Central memory CD8-positive, alpha-beta T cell (primary cell): ENCODE measurements at places on chromosomes 12 and 14.

DNA sequence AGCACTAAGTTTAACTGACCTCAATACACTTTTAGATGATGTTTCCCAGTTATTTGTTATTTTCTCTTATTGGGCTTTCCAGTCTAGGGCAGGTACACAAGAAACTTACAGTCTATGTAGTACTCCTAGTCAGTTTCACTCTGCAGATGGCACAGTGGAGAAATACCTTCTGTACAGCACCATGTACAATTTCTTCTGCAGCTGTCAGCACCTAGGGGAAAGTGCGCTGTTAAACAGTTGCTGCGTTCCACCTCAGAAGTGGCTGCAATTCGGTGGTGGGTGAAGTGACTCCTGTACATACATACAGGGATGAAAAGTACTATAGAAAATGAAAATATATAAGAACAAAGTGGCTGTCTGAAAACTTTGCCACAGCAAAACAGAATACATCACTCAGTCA lies 48.3 kb downstream of the NOVA1 start:
- DNase-seq, result no peak

DNA sequence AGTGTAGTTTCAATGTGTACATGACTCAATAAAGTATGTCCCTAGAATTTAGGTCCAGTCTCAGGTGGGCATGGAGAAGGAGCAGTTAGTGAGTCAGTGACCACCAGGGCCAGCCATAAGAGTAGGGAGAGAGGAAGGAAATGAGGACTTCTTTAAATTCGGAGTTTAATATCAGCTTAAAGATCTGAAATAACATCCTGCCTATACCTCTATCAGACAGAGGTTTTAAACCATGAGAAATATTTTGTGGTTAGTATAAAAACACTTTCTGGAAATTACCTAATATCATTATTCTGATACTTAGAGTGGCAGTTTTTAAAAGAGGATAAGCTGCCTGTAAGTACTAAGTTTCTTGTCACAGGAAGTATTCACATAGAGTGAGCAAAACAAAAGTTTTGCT lies 61.7 kb upstream of the ST8SIA1 start:
- DNase-seq, result no peak

DNA sequence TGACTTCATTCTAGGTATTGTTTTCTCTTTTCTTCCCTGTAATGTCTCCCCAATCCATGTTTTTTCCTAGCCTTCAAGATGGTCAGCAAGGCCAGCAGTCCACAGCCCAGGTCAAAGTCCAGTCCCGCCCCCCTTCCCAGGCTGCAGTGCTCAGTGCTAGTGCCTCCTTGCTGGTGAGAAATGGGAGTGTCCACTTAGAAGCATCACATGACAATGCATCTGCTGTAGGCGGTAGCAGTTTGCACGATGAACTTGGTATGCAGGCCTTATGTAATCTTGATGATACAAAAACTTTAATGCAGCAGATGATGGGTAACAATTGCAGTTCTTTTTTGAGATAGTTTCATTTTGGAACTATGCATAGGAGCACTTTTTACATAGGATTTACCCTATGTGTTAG lies 88.4 kb downstream of the PCNX1 start:
- DNase-seq, result no peak

DNA sequence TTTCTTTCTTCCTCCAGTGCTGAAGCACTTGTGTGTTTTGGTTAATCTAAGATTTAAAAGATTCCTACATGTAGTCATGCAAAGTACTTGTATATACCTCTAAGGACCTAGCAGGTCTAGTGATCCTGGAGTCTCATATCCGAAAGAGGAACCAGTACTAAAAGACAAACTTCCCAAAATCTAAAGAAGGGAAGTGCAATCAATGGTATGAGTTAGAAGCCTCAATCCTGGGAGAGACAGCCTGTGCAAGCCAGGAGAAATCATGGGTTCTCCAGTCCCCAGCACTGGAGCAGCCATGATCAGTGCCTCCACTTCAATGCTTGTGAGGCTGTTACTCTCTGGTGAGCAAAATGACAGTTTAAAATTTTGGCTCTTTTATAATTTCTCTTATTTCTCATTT lies 277.4 kb downstream of the DAD1 start:
- no peak for DNase-seq

GRCh38 chr14:103125098-103126070 lies 2.1 kb downstream of the TNFAIP2 start:
- DNase-seq, result no peak

- no peak for DNase-seq
Measured at GRCh38 chr12:53975064-53975471, 314 bp upstream of the HOTAIR start.

GRCh38 chr12:76669981-76670380 lies 93.9 kb upstream of the ZDHHC17 start:
- DNase-seq, result no peak

DNA sequence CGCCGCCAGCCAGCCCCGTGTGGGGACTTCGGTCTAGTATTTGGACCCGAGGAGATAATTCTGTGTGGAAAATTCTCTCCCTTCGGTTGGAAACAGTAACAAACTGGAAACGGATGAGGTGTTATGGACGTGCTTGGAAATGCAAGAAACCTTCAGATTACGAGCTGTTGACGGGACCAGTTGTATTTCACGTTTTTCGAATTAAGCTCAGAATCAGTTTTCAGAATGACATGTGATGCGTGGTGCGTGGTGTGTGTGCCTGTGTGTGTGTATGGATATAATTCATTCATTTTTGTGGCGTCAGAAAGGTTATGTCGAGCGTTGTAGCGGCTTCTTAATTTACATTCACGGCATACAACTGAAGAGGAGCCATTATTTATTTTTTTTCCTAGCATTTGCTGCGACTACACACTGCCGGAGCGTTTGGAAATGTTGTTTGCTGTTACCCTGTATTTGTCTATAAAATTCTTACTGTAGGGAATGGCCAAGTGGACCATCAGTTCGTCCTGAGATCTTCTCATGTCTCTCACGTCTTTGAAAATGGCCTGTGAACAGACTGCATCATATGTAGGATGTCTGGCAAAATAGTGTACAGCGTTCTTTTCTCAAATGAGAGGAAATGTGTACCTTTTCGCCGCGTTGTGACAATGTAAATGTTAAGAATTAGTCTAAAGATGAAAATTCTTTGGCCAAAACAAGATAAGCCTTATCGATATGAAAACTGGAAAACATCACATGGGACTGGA lies 1.3 kb downstream of the TRAF3 start:
- DNase-seq, result no peak

DNA sequence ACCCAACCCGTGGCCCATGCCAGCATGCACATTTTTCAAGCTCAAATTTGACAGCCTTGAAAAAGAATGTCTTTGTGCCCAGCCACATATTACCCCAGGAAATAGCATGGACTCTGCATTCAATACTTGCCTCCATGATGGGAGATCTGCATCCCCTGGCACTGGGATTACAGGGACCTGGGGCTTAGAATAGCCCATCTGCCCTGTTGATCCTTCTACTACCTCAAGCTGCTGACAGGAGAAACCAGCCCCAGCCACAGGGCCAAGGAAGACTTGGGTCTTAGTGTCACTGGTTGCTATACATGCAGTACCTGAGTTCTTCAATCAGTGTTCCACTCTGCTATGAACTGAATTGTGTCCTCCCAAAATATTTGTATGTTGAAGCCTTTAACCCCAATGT lies 85.3 kb downstream of the LRRC74A start:
- no peak for DNase-seq

DNA sequence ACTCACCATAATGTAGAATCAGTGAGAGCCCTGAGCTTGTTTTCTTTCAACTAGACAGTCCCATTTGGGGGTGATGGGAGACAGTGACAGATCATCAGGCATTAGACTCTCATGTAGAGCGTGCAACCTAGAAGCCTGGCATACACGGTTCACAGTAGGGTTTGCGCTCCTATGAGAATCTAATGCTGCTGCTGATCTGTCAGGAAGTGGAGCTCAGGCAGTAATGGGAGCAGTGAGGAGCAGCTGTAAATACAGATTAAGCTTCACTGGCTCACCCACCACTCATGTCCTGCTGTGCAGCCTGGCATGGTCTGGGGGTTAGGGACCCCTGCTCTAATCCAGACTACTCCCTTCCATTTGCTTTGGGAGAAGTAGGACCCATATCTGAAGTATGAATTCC lies 55.6 kb downstream of the FNTB start:
- no peak for DNase-seq

- DNase-seq, result no peak
Measured at GRCh38 chr12:53777936-53778644, 26.3 kb upstream of the CISTR start.

DNA sequence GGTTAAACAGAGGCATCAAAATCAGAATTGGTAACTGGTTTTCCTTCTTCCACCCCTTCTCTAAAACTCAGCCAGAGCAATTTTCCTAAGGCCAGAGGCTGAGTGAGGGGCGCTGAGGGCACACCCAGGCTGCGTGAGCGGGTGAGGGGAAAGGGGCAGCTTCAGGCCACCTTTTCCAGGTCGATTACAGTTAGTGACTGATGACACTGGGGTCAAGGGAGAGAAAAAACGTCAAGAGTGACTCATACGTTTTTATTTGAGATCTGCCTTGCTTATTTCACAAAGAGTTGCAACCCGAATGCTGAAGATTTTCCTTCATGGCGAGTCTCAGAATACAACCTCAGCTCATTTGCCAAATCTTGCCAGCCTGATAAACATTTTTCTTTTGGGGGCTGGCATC lies 46.7 kb upstream of the EVL start:
- DNase-seq, result no peak

GRCh38 chr12:49131894-49132461 lies 783 bp upstream of the TUBA1B start:
- no peak for DNase-seq

DNA sequence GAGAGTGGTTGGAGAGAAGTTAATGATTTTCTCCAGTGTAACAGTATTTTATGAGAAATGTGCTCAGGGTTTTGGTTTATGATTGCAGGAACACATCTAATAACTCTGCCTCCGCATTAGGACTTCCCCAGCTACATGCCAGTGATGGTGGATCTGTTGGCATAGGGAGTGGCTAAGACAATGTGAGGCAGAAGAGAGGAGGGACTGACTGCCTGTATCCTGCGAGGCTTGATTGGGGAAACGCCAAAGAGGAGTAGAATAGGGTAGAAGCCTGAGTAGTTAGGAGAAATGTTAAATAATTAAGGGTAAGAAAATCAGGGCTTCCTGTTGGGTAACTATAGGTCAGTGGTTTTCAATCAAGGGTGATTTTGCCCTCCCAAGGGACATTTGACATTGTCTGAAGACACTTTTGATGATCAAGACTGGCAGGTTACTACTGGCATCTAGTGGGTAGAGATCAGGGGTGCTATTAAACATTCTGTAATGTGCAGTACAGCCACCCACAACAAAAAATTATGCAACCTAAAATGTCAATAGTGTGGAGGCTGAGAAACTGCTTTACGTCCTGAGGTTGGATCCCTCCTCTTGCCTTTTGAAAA lies 12.8 kb downstream of the TDG start:
- no peak for DNase-seq
